ENCODE measurements at places on chromosomes 5 and 9. TPM values are rescaled to one million over a fixed set of nuclear protein-coding genes. Genes with fewer than 3 reads are reported as not detected.

SHOC1 gene
- not detected for total RNA-seq

C5orf47 gene
- not detected for total RNA-seq

BAAT gene
- not detected for total RNA-seq

IL4 gene
- total RNA-seq, result not detected

ZCCHC10 gene
- total RNA-seq, result 14.3 TPM

CREB3 gene
- total RNA-seq, result 33.7 TPM

PGM5 gene
- 87.0 TPM for total RNA-seq

TICAM2 gene
- total RNA-seq, result 0.43 TPM

FCN2 gene
- total RNA-seq, result not detected

TMEM174 gene
- not detected for total RNA-seq

DEPDC1B gene
- total RNA-seq, result 1.6 TPM

SIT1 gene
- not detected for total RNA-seq

NTNG2 gene
- total RNA-seq, result 0.60 TPM

SPINK4 gene
- total RNA-seq, result not detected

OR1L1 gene
- total RNA-seq, result not detected

TEK gene
- 275 TPM for total RNA-seq

MEIKIN gene
- not detected for total RNA-seq

QRFP gene
- total RNA-seq, result not detected

ZNF618 gene
- 6.7 TPM for total RNA-seq

PCDHGC5 gene
- total RNA-seq, result 0.52 TPM
